ENCODE measurements at places on chromosomes 2 and 18.

DNA sequence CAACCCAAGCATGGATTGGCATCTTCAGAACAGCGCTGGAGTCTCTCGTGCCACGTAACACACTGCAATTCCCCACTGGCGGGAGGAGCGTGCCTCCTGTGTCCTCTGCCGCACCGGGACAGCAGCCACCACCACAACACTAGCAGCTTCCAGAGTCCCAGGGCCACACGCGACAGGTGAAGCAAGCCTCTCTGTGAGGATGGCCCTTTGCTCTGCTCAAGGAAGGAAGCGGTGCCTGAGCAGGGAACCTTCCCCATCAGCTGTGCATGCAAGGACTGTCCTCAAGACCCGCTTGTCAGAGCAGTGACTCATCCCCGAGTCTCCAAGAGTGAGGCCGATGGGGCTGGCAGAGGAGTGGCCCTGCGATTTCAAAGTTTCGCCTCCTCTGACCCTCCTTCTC, 44.0 kb downstream of the TTC32 start:
- no peak for DNase-seq

DNA sequence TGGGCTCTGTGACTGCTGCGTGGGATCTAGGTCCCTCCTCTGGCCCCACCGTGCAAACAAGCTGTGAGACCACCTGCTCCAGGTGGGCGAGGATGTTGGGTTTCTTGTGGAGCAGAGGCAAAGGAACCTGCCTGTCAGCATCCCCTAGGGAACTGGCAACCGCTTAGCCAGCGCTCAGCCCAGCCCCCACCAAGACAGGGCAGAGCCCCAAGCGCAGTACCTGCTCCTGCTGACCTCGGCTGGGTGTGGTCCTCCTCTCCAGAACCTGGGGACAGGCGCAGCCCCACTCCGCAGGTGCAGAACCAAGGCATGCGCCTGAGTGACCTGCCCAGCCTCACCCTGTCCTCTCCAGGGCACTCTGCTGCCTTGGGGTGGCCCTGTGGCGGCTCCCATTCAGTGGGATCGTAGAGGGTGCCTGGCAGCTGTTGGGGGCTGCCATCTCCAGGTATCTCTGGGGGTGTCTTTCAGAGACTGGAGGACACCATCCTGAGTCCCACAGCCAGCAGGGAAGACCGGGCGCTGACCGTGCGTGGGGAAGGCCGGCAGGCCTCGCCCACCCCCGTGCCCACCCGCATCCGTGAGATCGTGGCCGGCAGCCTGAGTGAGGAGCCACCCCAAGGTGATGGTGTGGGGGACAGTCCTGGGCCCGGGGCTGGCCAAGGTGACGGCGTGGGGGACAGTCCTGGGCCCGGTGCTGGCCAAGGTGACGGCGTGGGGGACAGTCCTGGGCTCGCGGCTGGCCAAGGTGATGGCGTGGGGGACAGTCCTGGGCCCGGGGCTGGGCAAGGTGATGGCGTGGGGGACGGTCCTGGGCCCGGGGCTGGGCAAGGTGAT, 12.3 kb downstream of the CROCC2 start:
- DNase-seq, result no peak

GRCh38 chr2:128986026-128986715, 667.5 kb upstream of the HS6ST1 start:
- no peak for DNase-seq

GRCh38 chr2:20061940-20062339, 10.5 kb upstream of the LAPTM4A start:
- no peak for DNase-seq

- DNase-seq, result no peak
These were observed 64.7 kb downstream of the CCDC178 start for GRCh38 chr18:33375829-33376228.

GRCh38 chr2:169291517-169291916, 70.8 kb downstream of the LRP2 start:
- no peak for DNase-seq

DNA sequence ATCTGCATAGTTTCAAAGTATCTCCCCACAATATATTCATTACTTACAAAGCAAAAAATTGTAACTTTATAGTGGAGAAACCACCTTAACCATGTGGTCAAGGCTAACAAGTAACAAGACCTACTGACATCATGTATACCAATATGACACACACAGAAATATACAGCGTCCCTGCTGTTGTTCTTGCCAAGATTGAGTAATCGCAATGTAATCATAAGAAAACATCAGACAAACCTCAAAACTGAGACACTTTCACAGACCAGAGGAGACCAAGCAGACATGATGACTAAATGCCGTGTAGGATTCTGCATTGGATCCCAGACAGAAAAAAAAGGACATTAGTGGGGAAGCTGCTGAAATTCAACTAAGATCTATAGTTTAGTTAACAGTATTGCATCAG, 123.0 kb downstream of the ACAA2 start:
- DNase-seq, result peak; percentile 98

DNA sequence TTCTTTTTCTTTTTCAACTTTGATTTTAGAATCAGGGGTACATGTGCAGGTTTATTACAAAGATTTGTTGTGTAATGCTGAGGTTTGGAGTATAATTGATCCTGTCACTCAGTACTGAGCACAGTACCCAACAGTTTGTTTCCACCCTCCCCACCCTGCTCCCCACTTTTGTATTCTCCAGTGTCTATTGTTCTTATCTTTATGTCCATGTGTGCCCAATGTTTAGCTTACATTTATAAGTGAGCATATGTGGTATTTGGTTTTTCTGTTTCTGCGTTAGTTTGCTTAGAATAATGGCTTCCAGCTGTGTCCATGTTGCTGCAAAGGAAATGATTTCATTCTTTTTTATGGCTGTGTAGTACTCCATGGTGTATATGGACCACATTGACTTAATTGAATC, 43.1 kb downstream of the RDH14 start:
- no peak for DNase-seq

DNA sequence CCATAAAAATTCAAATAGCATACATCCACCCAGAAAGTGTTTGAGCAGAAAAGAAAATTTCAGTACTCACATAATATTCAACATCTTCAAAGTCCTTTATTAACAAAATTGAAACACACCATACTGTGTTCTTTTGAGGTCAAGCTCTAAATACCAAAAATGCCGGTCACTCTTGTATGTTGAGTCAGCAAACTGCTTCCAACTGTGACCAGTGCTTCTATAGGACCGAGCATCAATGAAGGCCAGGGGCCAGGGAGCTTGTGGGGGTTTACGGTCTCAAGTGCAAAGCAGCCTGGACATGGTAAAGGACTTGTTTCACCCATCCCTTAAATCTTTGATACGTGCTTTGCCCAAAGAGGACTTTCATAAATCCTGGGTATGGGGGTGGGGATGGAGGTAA, 112.7 kb upstream of the REV1 start:
- peak; percentile 60 for DNase-seq

DNA sequence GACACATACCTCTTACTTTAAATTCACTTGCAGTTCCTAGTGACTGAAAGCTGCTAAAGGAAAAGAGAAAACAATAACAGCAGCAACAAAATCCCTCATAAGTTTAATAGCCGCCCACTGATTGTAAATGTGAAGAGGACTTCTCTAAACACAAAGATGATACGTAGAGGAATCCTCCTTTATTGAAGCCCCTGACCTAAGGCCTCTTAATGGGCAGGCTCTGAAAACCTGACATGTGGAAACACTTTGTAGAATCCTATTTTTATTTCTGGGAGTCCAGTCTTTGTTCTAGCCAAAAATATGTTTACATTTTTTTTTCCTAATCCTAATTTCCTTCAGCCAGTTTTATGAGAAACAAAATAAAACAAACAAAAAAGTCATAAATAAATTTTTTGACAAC, 1277.7 kb upstream of the CELF4 start:
- no peak for DNase-seq

- no peak for DNase-seq
These were observed 139.3 kb upstream of the ID2 start for GRCh38 chr2:8542381-8543059.

All from non-pigmented ciliary epithelial cell (primary cell).